ENCODE measurements at places on chromosomes 3 and 15.

DNA sequence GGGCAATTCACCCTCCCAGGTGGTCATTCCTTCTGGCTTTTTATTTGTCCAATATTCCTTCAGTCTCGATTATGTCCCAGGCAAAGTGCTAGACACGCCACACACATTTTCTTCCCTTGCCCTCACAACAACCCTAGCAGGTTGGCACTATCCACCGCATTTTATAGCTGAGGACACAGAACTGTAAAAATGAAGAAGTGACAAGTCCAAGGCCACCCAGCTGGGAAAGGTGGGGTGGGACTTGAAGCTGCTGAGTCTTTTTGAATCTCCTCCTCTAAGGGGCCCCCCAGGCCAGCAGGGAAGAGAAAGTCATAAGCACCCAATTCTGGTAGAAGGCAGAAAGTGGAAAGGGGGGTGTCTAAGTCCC lies 60.6 kb downstream of the CEMIP start:
- DNase-seq, result no peak

DNA sequence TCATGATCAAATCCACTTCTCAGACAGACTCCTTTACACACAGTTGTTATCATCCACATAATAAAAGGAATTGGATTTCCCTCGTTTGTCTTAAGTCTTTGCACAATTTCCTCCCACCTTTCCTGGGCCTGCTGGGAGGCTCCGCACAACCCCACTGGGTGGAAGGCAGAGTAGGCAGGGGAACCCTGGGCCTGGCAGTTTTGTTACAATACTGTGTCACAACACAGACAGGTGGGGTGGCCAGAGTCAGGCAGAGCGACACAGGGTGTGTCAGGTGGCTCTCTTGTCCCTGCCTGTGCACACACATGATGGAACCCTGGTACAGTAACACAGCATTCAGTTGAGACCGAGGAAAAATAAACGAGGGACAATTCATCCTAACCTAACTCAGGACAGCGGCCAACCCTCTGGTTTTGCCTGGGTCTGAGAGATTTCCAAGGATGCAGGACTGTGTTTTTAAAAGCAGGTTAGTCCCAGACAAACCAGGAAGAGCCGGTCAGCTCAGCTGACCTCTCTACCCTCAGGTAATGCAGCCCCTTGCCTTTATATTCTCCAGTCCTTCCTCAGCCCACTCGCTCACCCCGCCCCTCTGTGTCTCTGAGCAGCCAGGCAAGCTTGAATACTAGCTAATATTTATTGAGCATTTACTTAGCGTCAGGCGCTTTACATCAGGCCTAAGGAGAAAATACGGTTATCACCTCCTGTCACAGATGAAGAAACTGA lies 8.8 kb upstream of the FAM174B start:
- no peak for DNase-seq

DNA sequence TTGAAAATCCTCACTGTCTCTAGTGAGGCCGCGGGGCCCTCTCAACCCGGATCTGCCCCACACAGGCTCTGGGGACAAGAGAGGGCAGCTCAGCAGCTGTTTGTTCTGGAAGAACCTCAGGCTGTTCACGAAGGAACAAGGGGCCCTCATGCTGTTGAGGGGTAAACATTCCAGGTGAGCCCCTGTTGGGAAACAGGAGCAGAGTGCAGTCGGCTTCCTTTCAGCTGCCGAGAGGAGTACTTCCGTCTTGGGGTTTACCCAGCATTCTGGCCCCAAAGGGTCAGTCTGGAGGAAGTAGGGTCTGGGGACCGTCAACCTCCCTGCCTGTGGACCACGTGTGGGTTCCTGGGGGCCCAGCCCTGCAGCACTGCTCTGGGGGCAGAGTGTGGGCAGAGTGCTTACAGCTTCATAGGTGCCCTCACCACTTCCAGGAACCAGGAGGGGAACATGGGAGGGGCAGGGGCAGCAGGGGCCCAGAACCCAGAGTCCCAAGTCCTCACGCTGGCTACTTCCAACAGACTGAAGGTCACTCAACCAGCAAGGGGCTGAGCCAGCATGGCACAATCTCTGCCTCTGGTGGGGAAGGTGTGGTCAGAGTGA lies 49.2 kb upstream of the CTSH start:
- no peak for DNase-seq

- DNase-seq, result no peak
Observed at GRCh38 chr3:194208709-194209108, 72.8 kb downstream of the HES1 start.

GRCh38 chr3:187012609-187013051 lies 82.3 kb downstream of the ST6GAL1 start:
- no peak for DNase-seq

DNA sequence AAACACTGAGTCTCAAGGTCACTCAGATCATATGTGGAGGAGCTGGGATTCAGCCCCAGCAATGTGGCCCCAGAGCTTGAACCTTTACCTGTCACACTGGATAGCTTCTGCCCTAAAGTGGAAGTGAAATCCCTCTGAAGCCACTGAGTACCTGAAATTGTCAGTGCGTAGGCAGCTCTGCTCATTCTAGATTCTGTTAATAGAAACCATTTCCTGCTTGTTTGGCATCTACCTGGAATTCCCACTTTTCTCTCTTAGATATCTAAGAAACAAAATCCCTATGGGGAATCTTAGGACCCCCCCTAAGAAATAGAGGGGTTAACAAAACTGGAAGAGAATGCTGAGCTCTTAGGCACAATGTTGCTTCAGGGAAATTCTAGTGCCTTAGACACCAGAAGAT lies 29.8 kb downstream of the FBXL22 start:
- no peak for DNase-seq

GRCh38 chr15:29432191-29433049 lies 162.8 kb upstream of the NSMCE3 start:
- no peak for DNase-seq

DNA sequence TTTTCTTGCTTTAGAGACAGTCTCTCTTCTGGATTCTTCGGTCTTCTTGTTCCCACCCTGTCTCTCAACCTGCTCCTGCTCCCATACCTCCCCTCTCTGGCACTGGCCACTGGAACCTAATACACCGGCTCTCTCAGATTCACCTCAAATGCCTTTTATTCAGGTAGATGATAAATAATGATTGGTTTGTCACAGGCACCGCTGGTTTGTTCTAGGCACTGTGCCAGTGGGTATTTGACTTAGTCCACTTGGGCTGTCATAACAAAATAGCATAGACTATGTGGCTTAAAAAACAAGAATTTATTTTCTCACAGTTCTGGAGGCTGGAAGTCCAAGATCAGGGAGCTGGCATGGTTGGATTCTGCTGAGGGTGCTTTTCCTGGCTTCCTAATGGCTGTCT lies 278.2 kb upstream of the STT3B start:
- no peak for DNase-seq

- no peak for DNase-seq
Observed at GRCh38 chr15:98523912-98524662, 124.3 kb upstream of the IGF1R start.

- DNase-seq, result no peak
Observed at GRCh38 chr3:175464362-175464761, 605.2 kb downstream of the NAALADL2 start.

DNA sequence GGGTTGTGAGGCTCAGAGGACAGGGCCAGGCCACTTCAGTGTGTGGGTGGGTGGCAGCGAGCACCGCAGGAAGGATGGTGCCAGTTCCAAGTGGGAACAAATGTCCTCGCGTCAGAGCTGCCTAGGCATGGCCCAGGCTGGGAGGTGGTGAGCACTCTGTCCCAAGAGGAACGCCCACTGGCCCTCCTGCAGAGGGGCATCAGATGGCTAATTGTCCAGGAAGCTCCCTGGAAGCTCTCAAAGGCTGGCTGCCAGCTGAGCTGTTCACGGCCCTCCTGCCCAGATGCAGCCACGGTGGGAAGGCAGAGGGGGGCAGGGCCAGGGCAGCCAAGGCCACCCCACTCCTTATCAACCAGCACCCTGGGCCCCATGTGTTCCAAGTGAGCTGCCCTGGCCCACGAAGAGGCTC lies 55.2 kb downstream of the IQSEC1 start:
- no peak for DNase-seq

DNA sequence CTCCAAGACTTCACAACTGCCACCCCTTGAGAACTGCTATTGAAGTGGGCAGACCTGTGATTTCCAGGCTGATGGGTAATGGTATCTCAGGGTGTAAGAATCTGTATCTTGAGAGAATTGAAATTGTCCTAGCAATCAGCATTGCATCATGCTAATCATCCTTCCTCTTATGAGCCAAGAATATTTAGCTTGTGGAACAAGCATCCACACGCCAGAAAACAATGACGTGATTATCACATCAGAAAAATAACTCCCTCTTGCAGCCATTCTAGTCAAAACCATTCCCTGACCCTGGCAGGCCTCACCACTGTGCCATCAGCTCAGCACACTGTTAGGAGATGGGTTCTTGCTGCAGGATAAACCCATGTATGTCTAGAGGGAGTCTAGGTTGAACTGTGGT lies 6.7 kb downstream of the BCL2L10 start:
- DNase-seq, result no peak

- DNase-seq, result no peak
Observed at GRCh38 chr3:55765398-55765797, 278.3 kb upstream of the WNT5A start.

- DNase-seq, result peak; percentile 13
Observed at GRCh38 chr3:60079076-60079475, 1029.3 kb upstream of the CFAP20DC start.

DNA sequence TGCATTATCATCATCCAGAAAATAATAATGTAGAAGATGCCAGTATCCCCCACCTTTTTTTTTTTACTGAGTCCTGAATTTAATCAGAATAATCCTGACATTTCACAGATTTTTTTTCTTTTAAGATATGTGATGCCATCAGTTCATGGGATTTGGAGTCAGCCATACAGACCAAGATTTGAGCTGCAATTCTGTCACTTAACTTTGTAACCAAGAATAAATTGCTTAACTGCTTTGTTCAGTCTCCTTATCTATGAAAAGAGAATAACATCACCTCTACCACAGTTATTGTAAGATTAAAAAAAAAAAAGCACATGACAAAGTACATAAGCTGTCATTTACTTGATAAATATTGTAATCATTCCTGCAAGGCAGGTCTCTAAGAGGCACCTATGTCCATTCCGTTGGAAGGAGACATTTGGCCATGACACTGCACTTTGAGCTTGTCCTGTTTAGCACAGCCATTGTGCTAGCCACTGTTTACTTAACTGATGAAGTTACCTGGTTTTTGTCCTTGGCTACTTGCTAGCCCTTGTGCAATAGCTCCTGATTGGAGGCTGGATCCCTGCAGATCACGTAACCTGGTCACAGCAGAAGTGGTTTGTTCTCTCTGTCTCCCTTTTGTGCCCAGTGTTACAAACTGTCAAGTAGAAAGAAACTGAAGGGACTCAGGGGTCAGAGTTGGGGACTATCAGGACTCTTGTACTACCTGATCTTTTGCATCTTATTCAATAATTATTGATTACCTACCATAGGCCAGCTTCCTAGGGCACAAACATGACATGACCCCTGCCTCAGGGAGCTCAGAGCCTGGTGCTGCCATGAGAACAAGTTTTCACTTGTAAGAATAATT lies 306.0 kb downstream of the WDR72 start:
- no peak for DNase-seq

GRCh38 chr15:87661454-87662355 lies 594.8 kb downstream of the NTRK3 start:
- DNase-seq, result no peak

GRCh38 chr15:101207867-101208288 lies 44.0 kb downstream of the CHSY1 start:
- DNase-seq, result no peak

DNA sequence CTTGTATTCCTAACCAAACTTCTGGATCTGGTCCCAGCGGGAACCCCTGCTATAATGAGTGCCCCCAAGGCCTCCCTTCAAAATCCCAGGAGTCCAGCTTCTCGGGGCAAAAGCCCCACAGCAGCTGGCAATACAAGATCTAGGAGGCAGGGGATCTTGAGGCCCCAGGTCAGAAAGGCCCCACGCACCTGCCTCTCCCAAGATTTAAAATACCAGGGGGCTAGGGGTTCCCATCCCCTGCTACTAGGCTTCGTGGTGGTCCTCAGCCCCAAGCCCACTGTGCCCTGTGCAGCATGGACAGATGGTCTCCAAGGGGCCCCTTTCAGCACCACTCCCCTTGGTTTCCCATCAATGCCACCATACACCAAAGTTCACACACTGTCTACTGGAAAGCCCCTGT lies 15.8 kb upstream of the CYP11A1 start:
- no peak for DNase-seq

DNA sequence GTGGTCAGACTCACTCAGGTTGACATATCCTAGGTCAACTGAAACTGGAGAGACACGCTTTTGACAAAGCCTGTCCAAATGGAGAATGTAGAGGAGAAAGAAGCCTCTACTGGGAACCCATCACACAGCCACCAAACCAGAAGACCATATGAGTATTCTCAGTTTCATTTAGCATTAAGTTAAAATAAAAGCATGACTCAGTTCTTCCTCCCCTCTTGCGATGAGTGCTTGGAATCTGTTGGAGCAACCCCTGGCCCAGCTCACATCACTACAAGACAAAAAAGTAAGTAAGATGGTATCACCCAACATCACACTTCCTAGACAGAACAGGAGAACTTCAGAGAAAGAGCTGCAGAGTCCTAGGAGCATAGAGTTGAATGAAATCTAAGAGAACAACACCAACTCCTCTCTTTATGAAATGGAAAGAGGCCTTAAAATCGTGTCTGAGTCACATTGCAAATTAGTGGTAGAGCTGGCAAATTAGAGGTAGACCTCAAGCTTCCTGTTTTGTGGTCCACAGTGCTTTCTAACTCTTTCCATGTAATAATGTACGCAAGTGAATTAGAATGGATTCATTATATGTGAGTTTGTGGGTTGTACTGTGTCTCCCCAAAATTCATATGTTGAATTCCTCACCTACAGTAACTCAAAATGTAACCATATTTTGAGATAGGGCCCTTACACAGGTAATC lies 51.2 kb downstream of the FGF12 start:
- no peak for DNase-seq

DNA sequence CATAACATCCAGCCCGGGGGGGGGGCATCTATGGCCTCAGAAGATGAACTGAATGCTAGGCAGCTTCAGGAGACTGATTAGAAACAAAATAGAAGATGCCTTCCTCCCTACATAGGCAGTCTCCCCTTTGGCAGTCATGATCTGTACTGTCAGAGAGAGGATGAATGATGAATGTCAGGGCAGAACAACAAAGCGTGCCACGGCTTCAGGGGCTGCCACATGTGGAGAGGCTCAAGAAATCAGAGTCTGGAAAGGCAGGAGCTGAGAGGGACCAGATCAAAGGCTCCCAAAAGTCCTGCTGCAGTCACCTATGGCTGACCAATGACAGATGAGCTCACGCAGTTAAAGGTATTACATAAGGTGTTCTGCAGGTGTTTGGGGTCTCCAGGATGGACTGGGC lies 180.4 kb downstream of the UACA start:
- DNase-seq, result no peak

GRCh38 chr15:94056314-94056713 lies 175.0 kb upstream of the MCTP2 start:
- DNase-seq, result no peak

GRCh38 chr3:21642433-21642832 lies 108.6 kb downstream of the ZNF385D start:
- no peak for DNase-seq
